ENCODE measurements at places on chromosomes 7 and 10.

- no peak for DNase-seq
These were observed 198.3 kb upstream of the ZNF32 start for GRCh38 chr10:43846968-43847367.

DNA sequence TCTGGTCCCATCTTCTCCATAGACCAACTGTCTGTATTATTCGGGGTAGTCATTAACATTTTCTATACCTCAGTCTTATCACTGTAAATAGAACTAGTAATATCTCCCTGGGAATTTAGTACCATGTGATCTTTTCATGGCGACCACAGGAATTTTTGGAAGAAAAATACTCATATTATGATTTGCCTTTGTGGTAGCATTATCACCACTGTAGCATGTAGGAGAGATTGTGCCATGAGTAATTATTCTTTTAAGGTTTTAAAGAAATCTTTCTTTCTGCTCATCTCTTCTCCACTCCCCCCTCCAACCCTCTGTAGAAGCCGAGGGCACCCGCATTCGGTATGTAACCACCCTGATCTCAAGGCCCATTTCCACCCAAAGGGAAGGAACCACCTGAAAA lies 25.0 kb downstream of the ZNF365 start:
- no peak for DNase-seq

- DNase-seq, result no peak
These were observed 5.9 kb downstream of the TTYH3 start for GRCh38 chr7:2637505-2638223.

DNA sequence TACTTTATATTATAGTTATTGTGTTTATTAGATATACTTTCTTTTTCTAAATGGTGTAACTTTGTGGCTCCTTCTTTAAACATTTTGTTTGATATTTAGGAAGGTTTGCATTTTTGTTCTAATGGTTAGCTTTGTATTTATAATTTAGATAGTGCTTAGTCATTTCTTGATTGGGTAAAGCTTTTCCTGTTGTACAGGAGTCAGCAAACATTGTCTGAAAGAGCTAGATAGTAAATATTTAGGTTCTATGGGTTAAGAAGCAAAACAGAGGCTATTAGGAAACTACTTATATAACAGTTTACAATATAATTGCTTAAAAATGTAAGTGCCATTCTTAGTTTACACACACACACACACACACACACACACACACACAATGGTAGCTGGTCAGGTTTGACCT lies 70.6 kb upstream of the CCDC6 start:
- no peak for DNase-seq

- no peak for DNase-seq
These were observed 204.3 kb downstream of the MBL2 start for GRCh38 chr10:52568309-52568708.

DNA sequence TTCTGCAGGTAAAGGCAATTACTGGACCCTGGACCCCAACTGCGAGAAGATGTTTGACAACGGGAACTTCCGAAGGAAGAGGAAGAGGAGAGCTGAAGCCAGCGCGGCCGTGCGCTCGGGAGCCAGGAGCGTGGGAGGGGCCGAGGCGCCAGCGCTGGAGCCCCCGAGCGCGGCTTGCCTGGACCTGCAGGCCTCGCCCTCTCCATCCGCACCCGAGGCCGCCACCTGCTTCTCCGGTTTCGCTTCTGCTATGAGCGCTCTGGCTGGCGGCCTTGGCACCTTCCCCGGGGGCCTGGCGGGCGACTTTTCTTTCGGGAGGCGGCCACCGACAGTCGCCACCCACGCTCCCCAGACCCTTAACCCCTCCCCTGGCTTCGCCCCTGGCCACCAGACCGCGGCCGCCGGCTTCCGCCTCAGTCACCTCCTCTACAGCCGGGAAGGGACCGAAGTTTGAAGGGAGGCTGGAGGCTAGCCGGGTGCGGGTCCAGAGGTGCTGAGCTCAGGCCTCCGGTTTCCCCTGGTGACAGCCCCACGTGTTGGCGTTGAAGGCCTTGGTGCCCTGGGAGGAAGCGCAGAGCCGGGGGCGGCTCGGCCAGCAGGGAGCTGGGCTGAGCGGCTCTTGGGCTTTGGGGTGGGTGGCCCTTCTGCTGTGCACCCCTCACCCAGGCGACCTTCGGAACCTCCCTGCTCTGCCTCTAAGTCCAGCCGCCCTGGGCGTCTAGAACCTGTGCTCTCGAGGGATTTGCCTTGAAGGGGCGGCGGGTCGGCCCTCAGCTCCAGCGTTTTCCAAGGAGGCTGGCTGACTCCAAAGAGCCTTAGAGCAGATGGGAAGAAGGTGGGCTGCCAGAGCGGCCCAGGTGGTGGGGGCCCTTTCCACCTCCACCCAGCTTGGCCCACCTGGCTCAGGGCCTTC lies 1.8 kb downstream of the FOXI2 start:
- DNase-seq, result no peak

DNA sequence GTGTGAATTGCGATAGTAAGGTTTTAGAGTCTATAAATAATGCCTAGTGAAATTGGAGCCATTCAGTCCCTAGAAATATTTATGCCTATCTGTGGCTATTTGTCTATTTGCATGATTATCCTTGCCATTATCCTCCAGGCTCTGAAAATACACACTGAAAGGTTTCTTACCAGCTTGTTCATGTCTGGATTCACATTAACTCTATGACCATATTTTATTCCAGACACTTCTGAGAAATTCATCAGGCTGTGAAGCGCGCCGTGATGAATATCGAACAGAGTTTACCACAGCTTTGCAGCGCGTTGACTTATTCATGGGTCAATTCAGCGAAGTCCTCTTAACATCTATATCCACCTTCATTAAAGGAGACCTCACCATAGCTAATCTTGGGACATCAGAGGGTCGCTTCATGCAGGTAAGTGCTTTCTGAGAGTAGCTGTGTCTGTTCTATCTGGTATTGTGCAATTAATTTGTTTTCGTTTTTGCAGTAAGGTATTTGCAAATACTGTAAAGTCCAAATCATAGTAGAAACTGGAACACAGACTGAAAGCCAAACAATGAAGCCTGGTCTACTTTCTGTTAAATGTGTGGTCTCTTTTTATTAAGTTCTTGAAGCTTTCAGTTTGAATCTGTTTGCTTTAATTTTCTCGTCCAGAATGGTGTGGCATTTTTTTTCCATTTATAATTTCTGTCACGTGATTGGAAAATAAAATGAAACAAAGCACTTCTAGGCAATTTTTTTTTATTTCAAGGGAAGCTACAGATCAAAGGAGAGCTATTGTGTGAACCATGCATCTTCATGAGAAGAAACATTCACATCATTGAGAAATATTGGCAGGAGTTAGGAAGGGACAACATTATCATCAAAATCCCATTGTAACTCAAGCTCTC lies 59.7 kb downstream of the MET start:
- DNase-seq, result no peak

DNA sequence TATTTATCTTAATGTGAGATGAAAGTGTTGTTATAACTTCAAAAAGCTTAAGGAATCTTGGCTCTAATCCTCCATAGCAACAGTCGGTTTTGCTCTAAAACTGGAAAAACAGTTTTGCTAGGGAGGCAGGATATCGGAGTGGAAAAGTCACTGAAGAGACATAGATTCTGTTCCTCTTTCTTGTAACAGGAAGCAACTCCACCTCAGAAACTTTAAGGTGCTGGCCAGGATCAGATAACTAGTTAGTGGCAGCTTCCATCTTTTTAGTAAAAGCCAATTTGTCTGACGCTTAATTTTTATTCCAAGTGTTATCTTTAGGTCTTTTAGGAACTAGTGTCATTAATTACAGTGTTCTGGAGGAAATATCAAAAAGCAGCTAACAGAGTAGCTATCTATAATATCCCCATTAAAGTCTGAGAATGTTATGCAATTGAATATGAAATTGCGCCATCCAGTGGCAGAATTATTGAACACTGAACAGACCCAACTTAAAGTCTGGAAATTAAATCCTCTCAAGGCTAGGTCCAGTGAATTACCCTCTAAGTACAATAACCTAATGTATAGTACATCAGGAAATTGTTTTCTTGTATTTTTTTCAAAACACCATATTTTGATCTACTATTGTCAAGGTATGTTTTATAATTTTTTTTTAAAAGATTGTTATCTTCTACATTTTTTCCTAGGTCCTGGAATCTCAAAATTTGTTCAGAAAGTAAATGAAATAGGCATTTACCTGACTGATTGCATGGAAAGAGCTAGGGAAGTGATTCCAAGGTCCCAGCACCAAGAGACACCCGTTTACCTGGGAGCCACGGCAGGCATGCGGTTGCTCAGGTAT lies 65.9 kb upstream of the CC2D2B start:
- DNase-seq, result no peak

GRCh38 chr7:49848211-49848841 lies 74.9 kb downstream of the VWC2 start:
- DNase-seq, result no peak

GRCh38 chr7:82600531-82600930 lies 157.0 kb upstream of the CACNA2D1 start:
- no peak for DNase-seq

DNA sequence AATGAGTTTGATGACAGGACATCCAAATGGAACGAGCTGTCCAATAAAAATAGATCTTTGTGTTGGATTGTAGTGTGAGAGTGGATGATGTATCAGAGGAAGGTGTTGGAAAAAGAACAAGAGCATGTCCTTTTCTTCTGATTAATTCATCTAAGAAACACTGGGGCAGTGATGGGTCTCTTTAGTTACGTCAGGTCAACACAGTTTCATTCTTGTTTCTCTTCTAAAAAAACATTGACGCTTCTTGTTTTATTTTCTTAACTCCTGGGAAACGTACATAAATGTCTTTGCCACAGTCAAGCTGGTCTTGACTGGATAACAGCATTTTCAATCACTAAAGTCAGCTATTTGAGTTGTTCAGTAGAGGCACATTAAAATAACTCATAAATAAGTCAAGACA lies 67.0 kb downstream of the PPP1R9A start:
- no peak for DNase-seq

DNA sequence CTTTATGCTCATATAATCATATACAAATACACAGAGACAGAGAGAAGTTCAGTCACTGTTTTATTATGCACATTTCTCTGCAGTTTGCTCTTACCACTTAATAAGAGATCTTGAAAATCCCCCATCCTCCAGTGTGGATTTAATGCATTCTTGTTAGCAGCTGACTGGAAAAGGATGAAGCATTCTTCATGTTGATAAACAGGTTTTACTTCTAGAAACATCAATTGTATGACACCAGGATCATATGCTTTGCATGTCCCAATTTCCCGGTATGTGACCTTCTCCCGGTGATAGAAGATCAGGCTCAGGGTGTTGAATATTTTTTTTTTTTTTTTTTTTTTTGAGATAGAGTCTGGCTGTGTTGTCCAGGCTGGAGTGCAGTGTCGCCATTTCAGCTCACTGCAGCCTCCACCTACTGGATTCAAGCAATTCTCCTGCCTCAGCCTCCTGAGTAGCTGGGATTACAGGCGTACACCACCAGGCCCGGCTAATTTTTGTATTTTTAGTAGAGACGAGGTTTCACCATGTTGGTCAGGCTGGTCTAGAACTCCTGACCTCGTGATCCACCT lies 6.2 kb upstream of the CREB3L2 start:
- DNase-seq, result no peak

GRCh38 chr10:28375399-28376354 lies 72.8 kb upstream of the MPP7 start:
- no peak for DNase-seq

GRCh38 chr10:5135581-5135980 lies 41.4 kb downstream of the AKR1C3 start:
- DNase-seq, result no peak

GRCh38 chr10:86389441-86390193 lies 23.0 kb upstream of the GRID1 start:
- no peak for DNase-seq

GRCh38 chr10:110395350-110396283 lies 90.9 kb upstream of the SMNDC1 start:
- DNase-seq, result no peak

- DNase-seq, result no peak
These were observed 311.7 kb upstream of the NFE2L3 start for GRCh38 chr7:25840209-25840792.

DNA sequence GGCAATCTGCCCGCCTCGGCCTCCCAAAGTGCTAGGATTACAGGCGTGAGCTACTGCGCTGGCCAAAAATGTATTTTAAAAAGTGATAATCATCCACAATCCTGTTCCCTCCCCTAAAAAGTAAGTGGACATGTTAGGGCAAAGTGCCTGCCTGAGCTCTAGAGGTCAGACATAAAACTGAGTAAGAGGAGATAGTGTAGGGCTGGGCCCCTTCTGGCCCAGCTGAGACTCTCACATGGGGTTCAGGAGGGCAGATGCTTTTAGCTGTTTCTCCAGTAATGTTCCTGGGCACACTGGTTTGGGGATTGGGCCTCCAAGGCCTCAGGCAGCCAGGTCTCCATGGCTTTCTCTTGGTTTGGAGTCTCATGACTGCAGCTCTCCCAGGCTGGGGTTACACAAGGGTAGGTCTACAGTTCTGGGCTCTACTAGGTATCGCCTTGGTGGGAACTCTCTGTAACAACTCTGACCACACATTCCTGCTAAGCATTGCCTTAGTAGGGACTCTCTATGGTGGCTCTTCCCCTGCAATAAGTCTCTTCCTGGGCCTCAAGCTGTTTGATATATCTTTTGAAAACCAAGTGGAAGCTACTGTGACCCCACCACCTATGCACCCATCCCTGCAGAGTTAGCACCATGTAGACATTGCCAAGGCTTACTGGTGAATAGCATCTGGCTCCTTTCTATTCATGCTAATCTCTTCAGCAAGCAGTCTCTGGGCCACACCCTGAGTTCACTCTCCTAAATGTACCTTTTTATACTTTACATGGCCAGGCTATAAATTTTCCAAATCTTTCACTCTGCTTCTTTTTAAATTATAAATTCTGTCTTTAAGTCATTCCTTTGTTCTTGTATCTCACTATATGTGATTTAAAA lies 6.9 kb upstream of the NUDCD3 start:
- DNase-seq, result no peak

- DNase-seq, result no peak
These were observed 86.2 kb downstream of the SH3PXD2A start for GRCh38 chr10:103769176-103769575.

DNA sequence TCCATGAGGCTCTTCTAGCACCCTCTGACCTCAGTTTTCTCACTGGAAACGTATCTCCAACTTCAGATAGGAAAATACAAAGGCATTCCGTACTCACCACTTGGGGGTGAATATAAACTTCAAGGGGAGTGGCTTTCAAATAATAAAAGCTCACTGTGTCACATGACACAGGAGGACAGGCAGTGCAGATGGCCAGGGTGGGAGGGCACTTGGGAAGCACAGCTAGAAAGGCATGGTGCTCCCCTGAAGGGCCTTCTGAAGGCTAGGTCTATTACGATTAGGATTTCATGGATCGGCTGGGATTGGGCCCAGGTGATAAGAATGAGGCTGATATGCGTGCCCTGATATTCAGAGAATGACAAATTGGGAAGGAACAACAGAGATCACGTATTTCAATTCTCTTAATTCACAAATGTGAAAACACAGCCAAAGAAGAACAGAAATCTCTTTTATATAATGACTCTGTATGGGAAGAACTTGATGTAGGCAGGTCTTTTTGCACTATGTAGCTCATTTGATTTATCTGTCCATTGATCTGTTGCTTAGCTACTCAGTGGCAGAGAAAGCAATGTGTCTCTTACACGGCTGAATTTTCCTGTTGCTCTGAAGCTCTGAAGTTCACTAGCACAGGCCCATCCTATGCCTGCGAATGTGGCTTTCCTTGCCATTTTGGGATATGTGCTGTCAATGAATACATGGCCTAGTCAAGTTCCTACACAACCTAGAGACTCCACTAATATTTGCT lies 83.0 kb downstream of the BEND7 start:
- no peak for DNase-seq
